GM04503 (cell line): ENCODE measurements at places on chromosomes 7 and 10.
A peak's percentile ranks its signal among the peaks of the same experiment; 100 is the strongest.

GRCh38 chr10:32180390-32181280 lies 124.4 kb upstream of the KIF5B start:
- no peak for DNase-seq

GRCh38 chr7:75579899-75580298 lies 87.8 kb downstream of the SPDYE5 start:
- no peak for DNase-seq

GRCh38 chr10:42734536-42734935 lies 48.1 kb upstream of the BMS1 start:
- DNase-seq: no peak

GRCh38 chr7:88146616-88147015 lies 73.2 kb downstream of the SRI start:
- DNase-seq: no peak

DNA sequence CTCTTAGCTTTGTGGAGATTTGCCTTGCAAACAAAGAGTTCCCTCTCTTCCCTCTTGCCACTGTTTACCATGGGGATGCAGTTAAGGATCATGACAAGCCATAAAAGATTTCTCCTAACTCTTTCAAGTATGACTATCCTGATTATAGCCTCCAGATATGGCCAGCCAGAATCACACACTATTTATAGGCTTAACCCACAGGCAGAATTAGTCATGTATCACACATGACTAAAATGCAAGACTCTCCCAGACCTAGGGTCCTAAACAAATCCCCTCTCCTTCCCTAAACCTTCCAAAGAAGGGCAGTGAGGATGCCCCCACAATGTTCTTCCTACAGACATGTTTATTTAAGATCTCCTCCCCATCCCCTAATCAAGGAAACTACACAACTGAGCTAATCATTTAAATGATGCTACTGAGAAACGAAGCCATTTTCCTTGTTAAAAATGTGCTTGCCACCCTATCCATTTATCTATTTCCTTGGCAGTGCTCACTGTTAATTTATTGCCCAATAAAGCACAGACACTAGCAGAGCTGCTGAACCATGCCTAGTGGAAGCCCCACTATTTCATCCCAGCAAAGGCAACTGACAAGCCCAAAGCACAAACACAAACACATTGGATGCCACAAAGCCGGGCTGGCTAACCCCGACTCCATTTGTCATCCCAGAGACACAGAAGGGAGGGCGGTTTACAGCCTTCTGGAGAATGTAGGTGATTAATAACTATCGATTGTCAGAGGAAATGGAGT lies 363.4 kb downstream of the KCNMA1 start:
- DNase-seq: peak; percentile 87

DNA sequence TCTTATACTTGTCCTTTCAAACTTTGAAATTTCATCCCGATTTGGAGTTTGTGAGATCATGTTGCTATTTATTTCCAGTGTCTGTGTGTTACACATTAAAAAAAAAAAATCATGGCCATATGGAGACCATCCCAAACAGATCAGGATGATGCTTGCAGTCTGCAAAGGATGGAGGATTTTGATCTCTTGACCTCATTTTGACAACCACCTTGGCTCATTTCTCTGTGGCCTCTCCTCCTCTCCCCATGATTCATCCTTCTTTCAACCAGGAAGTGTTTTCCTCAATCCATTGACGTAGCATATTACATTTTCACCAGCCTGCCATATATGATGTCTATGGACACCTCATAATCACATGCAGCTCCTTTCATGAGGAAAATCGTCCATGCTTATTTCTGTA lies 68.9 kb upstream of the INSYN2A start:
- no peak for DNase-seq

GRCh38 chr10:132681858-132682755 lies 103.8 kb downstream of the NKX6-2 start:
- DNase-seq: no peak
